Effector memory CD8-positive, alpha-beta T cell (primary cell): ENCODE measurements at places on chromosomes 4 and X.

DNA sequence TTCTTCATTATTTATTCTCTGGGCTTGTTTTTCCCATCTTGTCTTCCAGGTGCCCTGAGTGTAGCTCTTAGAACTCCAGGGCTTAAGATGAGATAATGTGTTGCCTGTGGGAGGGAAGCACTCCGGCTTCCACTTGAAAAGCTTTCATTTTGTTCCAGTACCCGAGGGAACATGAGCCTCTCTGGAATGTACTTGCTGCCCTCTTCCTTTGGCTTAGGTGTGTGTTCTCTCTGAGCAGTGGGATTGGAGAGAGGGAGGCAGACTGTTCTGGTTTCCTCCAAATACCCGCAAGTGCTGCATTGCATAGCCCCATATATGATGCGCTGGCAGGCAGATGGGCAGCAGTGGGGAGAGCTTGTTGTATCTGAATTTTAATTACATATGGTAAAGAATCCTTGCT lies 861 bp upstream of the DTHD1 start:
- H3K4me3 ChIP-seq, result peak overlapping the region; percentile 88
- H3K4me1 ChIP-seq, result peaks cover 46% of the 10 kb centered on the region
- H3K27ac ChIP-seq, result peak overlapping the region; percentile 95
- peaks cover 26% of the 10 kb centered on the region for H3K36me3 ChIP-seq
- DNase-seq, result no peak
- no peaks in the 10 kb centered on the region for H3K27me3 ChIP-seq

- H3K36me3 ChIP-seq, result no peaks in the 10 kb centered on the region
- H3K4me3 ChIP-seq, result no peak overlapping the region
- no peaks in the 10 kb centered on the region for H3K4me1 ChIP-seq
- no peak for DNase-seq
Observed at GRCh38 chr4:87624698-87625097, 16.4 kb downstream of the DSPP start.

- no peaks in the 10 kb centered on the region for H3K36me3 ChIP-seq
- no peaks in the 10 kb centered on the region for H3K4me1 ChIP-seq
- H3K27me3 ChIP-seq, result peaks cover 14% of the 10 kb centered on the region
- DNase-seq, result no peak
- H3K27ac ChIP-seq, result no peak overlapping the region
Observed at GRCh38 chrX:39654952-39655351, 442.8 kb downstream of the BCOR start.

DNA sequence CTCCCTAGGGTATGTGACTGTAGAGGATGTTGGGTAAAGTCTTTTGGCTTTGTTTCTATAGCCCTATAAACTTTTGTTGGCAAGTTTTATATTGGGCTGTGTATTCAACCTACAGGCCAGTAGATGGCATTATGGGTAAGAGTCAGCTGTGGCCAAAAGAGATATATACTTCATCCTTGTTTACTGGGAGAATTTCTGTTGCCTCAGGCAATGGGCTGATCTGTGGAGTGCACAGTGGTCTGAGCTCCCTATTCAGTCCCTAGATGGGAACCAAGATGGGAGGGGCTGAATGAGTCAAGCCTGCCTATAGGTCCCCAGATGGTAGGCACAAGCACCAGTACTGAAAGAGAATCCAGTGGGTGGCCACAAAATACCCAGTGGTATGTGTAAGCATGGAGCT lies 580.6 kb downstream of the EPHA5 start:
- no peak for DNase-seq
- no peaks in the 10 kb centered on the region for H3K27me3 ChIP-seq
- no peaks in the 10 kb centered on the region for H3K36me3 ChIP-seq
- no peak overlapping the region for H3K4me3 ChIP-seq

DNA sequence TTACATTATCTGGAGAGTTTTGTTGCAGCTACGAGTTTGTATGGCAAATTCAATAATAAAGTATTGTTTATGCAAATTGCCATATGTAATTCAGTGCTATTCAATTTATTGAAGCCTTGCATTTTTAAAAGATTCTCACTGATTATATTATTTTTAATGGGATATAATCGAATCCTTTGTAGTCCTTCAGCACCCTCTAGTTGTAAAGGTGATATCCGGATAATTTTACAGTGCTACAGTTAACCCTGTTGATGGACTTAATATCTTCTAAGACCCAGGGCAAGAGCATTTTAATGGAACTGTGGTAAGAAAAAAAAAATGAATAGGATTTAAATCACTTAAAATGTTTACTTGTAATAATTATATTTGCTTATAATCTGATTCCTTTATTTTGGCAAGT lies 48.5 kb upstream of the GRIA2 start:
- no peak overlapping the region for H3K4me3 ChIP-seq
- no peaks in the 10 kb centered on the region for H3K36me3 ChIP-seq
- no peaks in the 10 kb centered on the region for H3K4me1 ChIP-seq
- H3K27ac ChIP-seq, result no peak overlapping the region
- no peaks in the 10 kb centered on the region for H3K27me3 ChIP-seq

GRCh38 chr4:110704748-110705439 lies 82.0 kb upstream of the PITX2 start:
- no peak overlapping the region for H3K27ac ChIP-seq
- no peaks in the 10 kb centered on the region for H3K4me1 ChIP-seq
- H3K36me3 ChIP-seq, result no peaks in the 10 kb centered on the region
- no peaks in the 10 kb centered on the region for H3K27me3 ChIP-seq
- H3K4me3 ChIP-seq, result no peak overlapping the region
